Activated naive CD4-positive, alpha-beta T cell treated with Interleukin-2 at 50 U/mL for 16 hours (primary cell): ENCODE measurements at places on chromosomes 6 and 20.

DNA sequence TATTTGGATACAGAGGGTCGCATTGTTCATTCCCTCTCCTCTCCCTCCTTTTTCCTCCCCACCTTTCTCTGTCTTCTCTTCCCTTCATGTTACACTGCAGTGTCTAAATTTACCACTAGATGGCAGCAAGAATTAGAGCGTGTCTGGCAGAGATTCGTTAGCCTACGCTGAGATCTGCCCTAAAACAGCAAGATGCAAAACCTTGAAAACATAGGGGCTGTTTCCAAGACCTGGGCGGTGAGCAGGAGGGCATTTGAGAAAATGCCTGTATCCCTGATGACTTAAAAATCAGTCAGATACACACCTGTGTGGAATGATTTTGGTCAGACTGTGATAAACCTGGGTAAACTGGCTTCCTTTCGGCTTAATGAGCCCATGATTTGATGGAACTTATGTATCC lies 101.5 kb upstream of the ISM1 start:
- peak; percentile 13 for DNase-seq

DNA sequence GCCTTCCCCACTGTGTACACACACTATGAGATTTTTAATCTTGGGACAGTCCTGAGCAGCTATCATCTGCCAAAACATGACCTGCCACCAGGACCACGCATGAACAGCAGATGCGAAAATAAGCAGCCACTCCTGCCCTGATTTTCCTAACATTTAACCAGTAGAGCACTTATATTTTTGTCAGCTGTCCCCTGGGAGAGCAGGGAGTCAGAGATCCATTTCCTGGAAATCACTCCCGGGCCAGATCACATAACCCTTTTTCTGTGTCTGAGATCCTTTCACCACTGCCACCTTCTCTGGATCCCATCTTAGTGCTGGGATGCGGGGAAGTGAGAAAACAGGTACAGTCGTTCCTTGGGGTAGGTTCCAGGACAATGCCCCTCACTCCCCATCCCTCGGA lies 5.7 kb downstream of the SDCBP2 start:
- DNase-seq: no peak

GRCh38 chr6:39558591-39559190 lies 166.5 kb downstream of the KIF6 start:
- no peak for DNase-seq

- no peak for DNase-seq
These were observed 16.6 kb downstream of the SLC2A12 start for GRCh38 chr6:134035823-134036296.

- no peak for DNase-seq
These were observed 37.7 kb downstream of the ADGRF1 start for GRCh38 chr6:47004463-47004862.

GRCh38 chr6:33251395-33252012 lies 20.2 kb downstream of the VPS52 start:
- DNase-seq: no peak

DNA sequence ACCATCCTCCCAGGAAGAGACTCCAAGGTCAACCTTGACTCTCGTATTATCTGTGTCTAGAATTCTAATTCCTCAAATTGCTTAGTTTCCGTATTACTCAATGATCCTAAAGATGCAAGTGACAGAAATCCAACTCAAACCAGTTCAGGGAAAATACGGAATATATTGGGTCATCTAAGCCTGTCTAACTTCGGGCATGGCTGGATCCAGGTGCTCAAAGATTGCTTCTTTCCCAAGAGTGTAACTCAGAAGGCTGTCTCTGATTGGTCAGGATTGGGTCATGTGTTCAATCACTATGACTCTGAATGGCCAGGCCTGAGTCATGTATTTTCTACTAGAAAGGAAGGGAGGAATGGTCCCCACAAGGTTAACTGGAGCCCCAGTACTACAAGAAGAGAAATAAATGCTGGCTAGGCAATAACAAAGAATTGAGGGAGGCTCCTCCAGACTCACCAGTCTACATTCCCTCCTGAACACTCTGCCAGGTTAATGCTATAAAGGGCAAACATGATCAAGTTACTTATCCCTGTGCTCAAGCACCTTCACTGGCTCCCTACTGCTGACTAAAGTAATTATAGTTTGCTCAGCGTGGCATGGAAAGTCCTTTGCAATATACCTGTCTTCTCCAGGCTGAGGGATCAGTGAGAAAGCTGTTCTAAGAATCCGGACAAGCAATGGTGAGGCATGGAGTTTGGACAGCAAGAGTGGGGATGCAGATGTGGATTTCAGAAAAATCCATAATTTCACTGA lies 15.4 kb upstream of the PREX1 start:
- DNase-seq: no peak

- DNase-seq: no peak
These were observed 23.6 kb downstream of the DDX43 start for GRCh38 chr6:73418081-73418741.

GRCh38 chr20:25308083-25308491 lies 60.2 kb downstream of the PYGB start:
- no peak for DNase-seq

DNA sequence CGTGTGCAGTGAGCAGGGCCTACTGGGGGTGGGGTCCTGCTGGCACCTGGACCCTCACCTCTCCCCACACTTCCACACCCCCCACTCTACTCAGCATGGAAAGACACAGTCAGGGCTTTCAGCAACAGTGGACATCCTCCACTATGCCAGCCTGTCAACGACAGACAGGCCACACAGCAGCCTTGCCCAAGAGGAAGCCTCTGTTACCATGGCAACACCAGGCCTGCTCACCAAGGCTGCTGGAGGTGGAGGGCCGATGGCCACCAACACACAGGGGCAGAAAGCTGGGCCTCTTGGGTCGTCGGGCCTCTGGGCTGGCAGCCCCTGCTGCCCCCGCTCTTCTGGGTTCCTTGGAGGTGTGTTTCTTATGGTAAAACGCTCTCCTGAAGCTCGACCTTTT lies 13.6 kb downstream of the BNIP5 start:
- DNase-seq: no peak

GRCh38 chr6:80316686-80317231 lies 210.3 kb downstream of the BCKDHB start:
- DNase-seq: no peak

DNA sequence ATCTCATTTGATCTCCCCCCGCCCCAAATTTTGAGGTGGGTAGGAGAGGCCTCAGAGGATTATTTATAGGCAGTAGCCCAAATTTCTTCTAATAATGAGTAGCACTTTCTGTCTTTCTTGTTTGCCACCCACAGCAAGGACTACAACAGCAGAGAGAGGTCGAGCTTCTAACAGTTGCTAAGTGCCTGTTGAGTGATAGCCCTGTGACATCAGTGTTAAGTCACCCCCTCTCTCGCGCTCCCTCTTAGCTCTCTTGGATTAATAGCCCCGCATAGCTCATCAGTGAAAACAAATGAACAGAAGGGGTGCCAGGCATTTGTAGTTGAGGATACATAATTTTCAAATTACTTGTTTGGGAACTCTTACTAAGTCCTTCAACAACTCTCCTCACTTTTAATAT lies 3.5 kb downstream of the ANKRD60 start:
- DNase-seq: no peak

DNA sequence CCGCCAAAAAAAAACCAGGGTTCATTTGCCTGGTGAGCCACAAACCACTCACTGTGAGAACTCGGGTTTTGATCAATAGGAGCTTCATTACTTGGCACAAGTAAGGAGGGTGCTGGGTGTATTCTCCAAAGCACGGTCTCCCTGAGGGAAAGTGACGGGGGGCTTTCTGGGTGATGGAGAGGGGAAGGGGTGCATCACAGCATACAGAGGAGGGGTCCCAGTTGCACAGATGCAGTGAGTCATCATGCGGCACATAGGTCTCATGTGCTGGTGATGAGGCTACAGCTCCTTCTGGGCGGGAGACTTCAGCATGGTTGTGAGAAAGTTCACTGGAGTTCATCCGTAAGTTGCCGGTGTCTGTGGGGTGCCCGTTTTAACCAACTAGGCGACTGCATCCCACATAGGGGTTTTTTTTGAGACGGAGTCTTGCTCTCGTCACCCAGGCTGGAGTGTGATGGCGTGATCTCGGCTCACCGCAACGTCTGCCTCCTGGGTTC lies 36.2 kb downstream of the SUN5 start:
- peak; percentile 48 for DNase-seq

- no peak for DNase-seq
These were observed 37.2 kb downstream of the SEL1L2 start for GRCh38 chr20:13953227-13953626.

GRCh38 chr6:96196633-96197032 lies 180.9 kb downstream of the FUT9 start:
- DNase-seq: no peak

- DNase-seq: no peak
These were observed 309.5 kb downstream of the TAF4 start for GRCh38 chr20:61755971-61756845.

DNA sequence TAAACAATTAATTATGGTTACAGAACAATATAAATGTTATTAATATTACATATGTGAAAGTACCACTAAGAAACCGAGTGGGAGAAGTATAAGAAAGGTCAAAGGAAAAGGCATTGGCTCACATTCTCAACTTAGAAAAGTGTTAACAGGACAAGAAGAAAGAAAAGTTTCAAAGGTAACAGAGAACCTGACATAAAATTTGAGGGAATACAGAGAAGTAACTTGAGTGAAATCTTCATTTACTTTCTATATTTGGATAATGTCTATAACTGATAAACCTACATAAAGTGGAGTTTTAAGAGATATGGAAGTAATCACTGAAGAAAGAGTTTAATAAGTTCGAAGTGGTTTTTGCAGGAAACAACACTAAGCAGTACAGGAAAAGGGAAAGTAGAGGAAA lies 30.1 kb downstream of the REPS1 start:
- no peak for DNase-seq

- peak; percentile 32 for DNase-seq
These were observed 3.5 kb downstream of the GNMT start for GRCh38 chr6:42963855-42964605.

GRCh38 chr6:113048741-113049140 lies 701.6 kb downstream of the RFPL4B start:
- no peak for DNase-seq

- DNase-seq: no peak
These were observed 31.9 kb downstream of the NRSN1 start for GRCh38 chr6:24157886-24158285.

DNA sequence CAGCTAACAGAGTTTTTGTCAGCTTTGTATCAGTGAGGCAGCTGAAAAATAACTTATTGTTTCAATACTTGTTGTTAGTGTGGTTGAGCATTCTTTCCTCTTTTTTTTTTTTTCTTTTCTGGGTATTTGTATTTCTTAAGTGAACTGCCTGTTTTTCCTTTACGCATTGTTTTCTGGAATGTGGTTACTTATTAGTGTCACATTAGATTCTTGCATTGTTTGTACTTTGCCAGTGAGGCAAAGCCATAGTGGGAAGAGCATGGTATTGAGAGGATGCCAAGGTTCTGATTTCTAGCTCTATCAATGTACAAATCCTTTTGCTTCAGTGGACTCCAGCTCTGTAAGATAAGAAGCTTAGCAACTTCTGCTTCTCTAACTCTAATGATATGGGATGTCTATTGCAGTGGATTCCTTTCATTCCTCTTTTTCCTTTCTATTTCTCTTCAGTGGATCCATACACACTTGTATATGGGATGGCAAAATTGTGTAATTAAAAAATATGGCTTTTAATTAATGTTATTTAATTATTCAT lies 3.9 kb downstream of the CDKAL1 start:
- DNase-seq: no peak

DNA sequence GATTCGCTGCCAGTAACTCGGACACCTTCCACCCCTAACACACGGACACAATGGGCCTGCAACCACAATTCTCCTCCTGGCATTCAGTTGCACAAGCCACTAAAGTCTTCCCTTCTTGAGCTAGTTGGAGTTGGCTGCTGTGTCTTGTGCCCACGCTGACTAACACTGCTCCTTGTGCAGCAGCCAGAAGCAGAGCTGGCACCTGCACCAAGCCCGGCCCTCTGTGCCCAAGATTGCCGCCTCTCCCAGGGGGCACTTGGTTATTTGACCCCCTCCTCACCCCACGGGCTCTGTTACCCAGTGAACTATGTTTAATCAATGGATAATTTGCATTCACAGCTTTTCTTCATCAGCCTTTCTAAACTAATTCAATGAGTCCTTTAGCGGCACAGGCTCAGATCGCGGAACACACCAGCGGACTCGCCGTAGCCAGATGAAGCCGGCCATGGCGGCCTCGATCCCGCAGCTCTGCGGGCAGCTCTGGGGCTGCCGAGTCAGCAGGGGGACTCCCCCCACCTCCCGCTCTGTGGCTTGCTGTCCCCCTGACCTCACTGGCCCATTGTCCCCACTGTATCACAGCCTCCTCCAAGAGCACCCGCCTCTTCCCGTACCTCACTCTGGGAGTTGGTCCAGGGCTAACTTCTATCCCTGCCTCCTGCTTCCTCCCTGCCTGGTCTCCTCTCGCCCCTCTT lies 94.8 kb upstream of the AFDN start:
- no peak for DNase-seq

DNA sequence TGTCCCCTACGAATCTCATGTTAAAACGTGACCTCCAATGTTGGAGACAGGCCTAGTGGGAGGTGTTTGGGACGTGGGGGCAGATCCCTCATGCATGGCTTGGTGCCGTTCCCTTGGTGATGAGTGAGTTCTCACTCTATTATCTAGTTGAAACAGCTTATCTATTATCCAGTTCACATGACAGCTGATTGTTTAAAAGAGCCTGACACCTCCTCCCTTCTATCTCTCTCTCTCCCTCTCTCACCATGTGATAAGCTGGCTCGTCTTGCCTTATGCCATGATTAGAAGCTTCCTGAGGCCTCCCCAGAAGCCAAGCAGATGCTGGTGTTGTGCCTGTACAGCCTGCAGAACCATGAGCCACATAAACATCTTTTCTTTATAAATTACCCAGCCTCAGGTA lies 32.9 kb upstream of the RIPK1 start:
- DNase-seq: no peak

DNA sequence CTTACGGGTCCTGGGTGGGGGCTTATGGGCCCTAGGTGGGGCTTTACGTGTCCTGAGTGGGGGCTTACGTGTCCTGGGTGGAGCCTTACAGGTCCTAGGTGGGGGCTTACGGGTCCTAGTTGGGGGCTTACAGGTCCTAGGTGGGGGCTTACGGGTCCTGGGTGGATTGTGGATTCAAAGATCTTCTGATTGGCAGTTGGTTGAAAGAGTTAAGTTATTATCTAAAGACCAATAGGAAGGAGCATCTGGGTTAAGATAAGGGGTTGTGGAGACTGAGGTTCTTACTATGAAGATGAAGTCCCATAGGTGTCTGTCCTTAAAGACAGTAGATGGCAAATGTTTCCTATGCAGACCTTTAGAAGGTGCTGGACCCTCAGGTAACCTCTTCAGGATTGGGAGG lies 8.4 kb upstream of the BIRC7 start:
- DNase-seq: no peak

GRCh38 chr6:44452725-44453124 lies 65.2 kb downstream of the CDC5L start:
- DNase-seq: no peak
